ENCODE measurements at places on chromosomes 1 and 21. TPM values are rescaled to one million over a fixed set of nuclear protein-coding genes. Genes with fewer than 3 reads are reported as not detected.

CYP4Z1 gene
- not detected for polyA plus RNA-seq

ABCG1 gene
- polyA plus RNA-seq: 11.2 TPM

NPR1 gene
- not detected for polyA plus RNA-seq

KIAA1614 gene
- polyA plus RNA-seq: 0.05 TPM

TLCD4 gene
- polyA plus RNA-seq: not detected

F5 gene
- polyA plus RNA-seq: 0.91 TPM

GPX7 gene
- polyA plus RNA-seq: 30.3 TPM

TCHHL1 gene
- polyA plus RNA-seq: not detected

HMCN1 gene
- polyA plus RNA-seq: not detected

DNAH14 gene
- 0.03 TPM for polyA plus RNA-seq

GPR153 gene
- 0.16 TPM for polyA plus RNA-seq

DNA sequence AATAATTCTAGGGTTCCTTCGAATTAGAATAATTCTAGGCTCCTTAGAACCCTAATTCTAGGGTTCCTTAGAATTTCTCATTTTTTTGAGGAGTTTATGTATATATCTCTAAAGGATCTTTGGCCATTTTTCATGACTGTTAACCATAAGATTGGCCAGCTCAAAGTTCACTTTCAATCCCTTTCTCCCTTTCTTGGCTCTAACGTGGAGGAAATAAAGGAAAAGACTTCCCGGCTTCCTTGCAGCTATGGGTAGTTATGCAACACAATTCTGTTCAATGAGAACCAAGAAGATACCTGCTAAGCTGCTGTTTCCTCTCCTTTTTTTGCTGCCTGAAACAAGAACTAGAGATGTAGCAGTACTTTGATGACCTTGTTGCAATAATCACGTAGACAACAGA, 27.2 kb downstream of the SLC35A3 start:
- no peak for DNase-seq

DNA sequence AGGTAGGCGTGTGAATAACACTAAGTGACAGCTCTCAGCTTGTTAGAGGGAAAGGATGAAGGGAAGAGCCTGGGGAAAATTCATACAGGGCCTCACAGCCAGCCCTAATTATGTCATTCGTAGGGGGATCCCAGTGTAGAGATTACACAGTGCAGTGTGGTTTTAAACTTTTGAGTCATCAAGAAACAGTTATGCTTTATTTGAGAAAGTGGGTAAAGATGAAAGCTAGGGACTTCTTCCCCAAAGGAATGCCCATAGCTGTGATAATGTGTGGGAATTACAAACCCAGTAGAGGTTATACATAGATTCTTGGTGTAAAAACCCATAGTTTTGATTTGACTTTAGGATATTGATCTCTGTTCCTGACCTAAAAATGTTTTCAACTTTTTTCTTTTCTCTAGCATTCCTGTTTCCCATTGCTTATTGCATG, 1.9 kb downstream of the TTF2 start:
- DNase-seq: no peak

- no peak for DNase-seq
Measured at GRCh38 chr1:27634985-27635367, at the start of gene FGR. FGR (minus strand) TSS chr1:27635185; CDS start chr1:27623916, 11,269 bp downstream.

- no peak for DNase-seq
Measured at GRCh38 chr1:110339407-110340206, 430 bp downstream of the RBM15 start.

DNA sequence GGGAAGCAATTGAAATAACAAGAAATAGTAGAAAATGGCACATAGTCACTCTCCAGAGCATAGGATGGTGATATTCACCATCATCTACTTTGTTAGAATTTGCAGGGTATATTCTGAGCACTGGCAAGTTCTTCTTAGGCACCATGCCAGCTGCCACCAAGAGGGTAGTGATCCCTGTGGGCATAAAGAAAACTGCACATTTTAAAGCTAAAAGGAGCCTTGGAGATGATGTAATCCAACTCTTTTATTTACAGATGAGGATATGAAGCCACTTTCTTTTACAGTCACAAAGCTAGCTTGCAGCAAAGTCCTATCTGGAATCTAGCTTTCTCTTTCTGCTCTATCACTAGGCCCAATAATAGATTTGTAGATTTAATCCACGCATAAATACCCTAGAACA, 69.0 kb downstream of the PTGER3 start:
- no peak for DNase-seq

GRCh38 chr1:171090604-171091003, at the start of gene FMO3:
FMO3 (plus strand) TSS chr1:171090905; CDS start chr1:171092659, 1,754 bp downstream.
- DNase-seq: no peak

DNA sequence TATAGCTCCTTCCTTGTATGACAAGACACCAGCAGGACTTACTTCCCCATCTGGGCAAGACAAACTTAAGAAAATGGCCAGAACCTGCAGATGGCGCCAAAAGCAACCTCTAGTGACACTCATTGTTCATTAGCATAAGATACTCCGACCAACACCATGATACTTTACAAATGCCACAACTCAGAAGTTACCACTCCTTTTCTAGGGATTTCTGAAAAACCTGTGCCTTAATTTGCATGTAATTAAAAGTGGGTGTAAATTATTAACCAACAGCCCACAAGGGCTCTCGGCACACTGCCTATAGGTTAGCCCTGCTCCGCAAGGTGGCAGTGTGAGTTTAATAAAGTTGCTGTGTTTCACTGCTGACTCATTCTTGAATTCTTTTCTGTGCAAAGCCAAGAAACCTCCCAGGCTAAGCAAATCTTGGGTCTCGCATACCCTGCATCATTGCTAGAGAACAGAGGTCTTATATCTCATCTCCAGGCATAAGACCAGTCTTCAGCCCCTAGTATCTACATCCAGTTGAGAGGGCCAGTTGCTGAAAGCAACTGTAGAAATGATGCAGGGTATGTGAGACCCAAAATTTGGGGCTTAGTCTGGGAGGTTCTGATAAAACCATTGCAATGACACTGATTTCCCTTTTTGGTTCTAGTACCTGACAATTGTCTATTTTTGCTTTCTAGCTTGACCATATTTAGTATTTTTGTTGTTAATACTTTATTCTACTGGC, 86.4 kb downstream of the FAF1 start:
- DNase-seq: peak; percentile 37

DNA sequence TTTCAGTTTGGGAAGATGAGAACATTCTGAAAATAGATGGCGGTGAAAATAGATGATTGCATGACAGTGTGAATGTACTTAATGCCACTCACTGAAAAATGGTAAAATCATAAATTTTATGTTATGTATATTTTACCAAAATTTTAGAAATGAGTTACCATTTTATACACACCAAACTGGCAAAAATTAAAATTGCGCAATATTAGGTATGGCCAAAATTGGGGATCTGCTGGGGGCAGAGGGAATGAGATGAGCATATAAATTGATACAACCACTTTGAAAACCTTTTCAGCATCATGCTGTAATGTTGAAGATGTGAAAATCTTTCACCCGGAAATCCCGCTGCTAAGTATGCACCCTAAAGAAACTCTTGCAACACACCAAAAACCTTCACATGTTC, 10.8 kb upstream of the TMPRSS2 start:
- DNase-seq: no peak

GRCh38 chr1:1065265-1065939, 8.7 kb downstream of the RNF223 start:
- DNase-seq: no peak

DNA sequence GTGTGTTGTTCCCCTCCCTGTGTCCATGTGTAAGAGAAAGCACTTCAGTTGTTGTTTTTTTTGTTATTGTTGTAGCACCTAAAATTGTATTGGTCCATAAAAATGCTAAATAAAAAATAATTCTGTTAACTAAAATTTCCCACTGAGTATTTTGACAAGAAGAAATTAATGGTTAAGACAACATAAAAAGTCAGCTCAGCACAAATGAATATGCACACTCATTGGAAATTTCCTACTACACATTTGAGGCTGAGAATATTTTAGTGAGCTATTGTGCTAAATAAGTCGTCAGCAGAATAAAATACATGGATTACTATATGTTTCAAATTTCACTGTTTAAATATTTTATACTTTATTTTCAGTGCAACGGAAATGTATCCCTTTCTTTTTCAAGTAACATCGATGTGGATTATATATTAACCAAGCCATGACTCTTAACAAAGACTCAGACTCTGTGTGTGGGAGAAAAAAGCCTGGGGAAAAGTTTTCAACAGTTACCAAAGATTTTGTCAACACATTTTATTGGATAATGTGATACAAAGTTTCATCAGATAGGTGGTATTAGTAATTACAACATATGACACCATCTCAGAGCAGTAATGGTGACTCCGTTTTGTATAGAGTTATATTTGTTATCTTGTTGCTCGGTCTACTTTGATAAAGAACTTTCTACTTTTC, 63.4 kb downstream of the LYPLAL1 start:
- DNase-seq: no peak

DNA sequence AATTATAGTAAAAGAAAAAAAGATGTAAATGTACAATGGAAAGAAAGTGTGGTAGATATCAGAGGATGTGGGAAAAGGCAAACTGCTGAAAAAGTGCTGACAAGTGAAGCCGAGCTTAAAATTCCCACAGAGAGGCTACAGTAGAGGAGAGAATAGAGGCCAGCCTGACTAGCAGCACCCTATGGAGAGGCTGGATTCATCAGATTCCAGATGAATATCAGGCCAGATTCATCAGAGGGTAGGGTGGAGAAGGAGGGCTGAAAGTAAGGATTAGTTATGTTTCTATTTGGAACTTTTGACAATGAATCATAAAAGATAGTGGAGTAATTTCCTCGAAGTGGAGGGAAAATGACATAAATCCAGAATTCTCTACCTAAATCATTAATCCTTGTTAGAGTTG, 60.4 kb upstream of the NEK7 start:
- no peak for DNase-seq

DNA sequence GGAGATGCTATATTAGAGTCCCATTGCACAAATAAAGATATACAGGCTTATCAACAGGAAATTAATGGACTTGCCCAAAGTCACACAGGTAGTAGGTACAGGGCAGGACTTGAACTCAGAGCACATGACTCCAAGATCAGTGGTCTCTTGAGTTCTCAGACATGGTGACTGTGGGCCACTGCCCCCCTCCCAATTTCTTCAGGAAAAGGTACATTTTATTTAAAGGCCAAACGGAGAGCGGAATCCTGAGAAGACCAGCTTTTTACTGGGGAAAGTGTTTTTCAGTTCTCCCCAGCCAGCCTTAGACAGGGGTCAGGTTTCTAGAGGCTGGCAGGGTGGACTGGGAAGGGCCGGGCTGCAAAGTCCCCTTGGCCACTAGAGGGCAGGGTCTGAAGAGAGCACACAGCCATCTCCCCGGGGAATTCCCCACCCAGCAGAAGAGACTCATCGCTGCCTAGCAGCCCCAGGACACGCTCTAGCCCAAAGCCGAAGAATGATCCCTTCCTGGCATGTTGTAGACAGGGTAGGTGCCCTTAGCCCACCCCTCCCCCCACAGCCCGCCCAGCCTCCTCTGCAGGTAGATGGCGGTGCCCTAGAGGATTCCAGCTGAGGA, 29.7 kb downstream of the ACP6 start:
- peak; percentile 61 for DNase-seq

DNA sequence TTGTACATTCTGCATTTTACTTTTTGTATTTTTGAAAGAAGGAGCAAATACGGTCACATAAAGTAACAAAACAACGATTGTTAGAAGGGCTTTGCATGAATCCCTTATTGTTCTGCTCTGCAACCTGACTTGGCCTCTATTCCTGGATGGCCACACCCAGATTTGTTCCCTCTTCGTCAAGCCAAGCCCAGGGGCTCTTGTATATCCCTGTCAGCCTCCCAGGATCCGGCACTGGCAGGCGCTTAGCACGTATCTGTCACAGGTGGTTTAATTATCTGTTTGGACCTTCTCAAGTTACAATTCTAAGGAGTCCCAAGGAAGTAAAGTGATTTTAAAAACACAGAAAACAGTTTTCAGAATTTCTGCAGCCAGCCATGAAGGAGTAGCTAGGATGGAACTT, 28.0 kb downstream of the CRYAA start:
- DNase-seq: no peak

DNA sequence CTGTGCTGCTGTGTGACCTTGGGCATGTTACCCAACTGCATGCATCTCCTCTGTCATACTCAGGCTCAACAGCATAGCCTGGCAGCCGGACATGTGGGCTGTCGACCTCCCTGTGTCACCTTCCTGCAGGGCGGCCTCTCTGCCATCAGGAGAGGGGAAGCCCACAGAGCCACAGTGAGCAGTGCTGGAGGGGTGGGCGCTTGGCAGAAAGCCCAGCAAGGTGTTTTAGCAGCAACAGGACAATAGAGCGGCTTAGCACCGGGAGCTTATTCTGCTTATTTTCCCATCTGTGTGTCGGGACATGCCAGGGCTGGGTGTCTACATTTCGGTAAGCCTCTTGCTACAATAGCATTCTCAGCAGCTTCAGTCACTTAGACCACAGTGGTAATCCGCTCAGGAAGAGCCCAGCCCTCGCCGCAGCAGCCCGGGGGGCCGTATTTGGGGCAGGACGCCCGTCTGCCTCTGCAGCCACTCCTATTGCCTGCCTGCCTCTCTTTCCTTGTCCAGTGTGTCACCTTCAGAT, 22.8 kb upstream of the CDK18 start:
- DNase-seq: no peak

- no peak for DNase-seq
Measured at GRCh38 chr1:58968360-58968952, 184.6 kb upstream of the JUN start.

DNA sequence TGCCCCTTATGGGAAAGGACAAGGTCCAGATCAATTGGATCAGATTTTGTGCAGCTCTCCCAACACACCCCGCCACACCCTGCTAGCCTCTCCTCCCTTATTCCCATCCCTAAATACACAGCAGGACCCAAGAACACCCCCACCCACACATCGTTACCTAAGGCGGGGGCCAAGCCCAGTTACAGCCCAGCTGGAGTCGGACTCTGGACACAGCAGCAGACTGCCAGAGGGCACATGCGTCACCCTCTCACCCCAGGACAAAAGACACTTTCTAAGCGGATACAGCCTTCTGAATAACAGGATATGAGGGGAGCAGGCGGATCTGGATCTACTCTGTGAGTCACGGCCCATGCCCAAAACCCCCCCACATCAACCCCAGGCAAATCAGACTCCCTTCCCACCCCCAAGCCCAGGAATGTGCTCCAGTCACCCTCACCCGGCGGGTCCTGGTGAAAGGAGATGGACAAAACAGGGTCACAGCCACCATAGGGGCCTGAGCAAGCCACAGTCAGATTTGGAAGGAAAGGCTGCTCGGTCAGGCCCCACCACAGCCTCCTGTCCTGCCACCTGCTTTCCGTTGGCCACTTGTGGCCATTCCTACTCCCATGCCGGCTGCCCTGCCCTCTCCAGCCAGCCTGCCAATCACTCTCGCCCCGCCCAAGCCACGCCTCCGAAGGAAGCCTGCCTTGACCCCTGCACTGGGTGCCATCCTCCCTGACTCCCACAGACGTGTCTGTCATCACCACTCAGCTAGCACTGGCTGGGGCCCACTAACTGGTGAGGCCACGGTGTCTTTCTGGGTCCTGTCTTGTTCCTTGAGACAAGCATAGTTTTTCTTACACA, 4.0 kb downstream of the S100A16 start:
- DNase-seq: no peak

- DNase-seq: no peak
Measured at GRCh38 chr1:217322834-217323233, 308.1 kb downstream of the GPATCH2 start.
